Mucosa of descending colon (tissue), 3 donors: ENCODE measurements at places on chromosomes 16 and 17. TPM values are rescaled to one million over a fixed set of nuclear protein-coding genes. Genes with fewer than 3 reads are reported as not detected.

The HASPIN gene
- total RNA-seq: 0.70 TPM

DNA sequence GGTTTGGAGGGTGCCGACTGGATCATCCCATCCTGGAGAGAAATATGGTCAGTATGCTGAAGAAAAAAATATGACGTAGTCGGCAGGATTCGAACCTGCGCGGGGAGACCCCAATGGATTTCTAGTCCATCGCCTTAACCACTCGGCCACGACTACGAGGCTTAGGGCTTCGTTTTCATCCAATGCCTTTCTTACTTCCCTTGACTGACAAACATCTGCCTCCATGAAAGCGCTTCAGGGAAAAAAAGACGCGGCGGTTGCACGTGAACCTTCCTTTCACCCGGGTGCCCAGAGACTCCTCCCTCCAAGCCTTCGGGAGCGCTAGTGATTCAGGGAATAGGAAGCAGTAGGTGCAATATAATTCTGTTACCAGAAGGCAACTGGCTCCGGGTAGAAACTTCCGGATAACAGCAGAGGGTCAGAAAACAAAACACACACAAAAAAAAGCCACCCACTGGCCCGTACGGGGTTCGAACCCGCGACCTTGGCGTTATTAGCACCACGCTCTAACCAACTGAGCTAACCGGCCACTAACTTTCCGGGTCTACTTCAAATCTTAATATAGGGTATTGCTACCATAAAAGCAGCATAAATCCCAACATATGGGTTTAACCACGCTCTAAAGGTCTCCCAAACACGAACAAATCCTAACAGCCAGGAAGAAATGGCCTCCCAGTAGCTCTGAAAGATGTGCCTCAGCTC, 16.3 kb upstream of the AURKB start:
- DNase-seq: peak; percentile 78

- DNase-seq: no peak
Observed at GRCh38 chr17:60327134-60327900, 64.6 kb downstream of the USP32 start.

The PYY gene
- 22.0 TPM for total RNA-seq

The BHLHA9 gene
- not detected for total RNA-seq

GRCh38 chr16:86391984-86392383, 118.3 kb upstream of the FOXF1 start:
- no peak for DNase-seq

The LPO gene
- total RNA-seq: not detected
